ENCODE measurements at places on chromosomes 1 and 21. TPM values are rescaled to one million over a fixed set of nuclear protein-coding genes. Genes with fewer than 3 reads are reported as not detected.

Gene RRP1B
- 12.9 TPM for polyA plus RNA-seq

Gene TMEM81
- polyA plus RNA-seq = 0.75 TPM

Gene UBXN10
- polyA plus RNA-seq = not detected

Gene LRRN2
- not detected for polyA plus RNA-seq

GRCh38 chr1:235832011-235832410, 34.7 kb downstream of the LYST start:
- DNase-seq = no peak
- H3K4me3 ChIP-seq = no peak overlapping the region
- no peaks in the 10 kb centered on the region for H3K27me3 ChIP-seq

GRCh38 chr1:156880473-156880872, 13.0 kb upstream of the PEAR1 start:
- no peaks in the 10 kb centered on the region for H3K36me3 ChIP-seq
- no peaks in the 10 kb centered on the region for H3K4me1 ChIP-seq
- H3K4me3 ChIP-seq = no peak overlapping the region
- no peak overlapping the region for H3K27ac ChIP-seq

DNA sequence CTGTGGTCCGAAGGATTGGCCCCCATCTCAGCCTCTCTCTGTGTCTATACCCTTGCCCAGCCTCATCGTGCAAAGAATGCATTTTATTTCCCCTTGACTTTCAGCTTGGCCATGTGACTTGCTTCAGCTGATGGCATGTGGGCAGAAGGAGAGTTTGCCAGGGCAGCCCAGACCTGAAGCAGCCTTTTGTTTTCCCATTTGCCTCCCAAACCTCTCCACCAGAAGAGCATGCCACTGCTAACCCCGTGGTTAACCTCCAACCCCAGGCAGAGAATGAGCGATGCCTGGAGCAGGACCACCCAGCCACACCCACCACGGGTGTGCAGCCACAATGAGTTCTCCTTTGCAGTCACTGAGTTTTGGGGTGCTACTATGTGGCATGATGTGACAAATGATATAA, 136.4 kb downstream of the SETD4 start:
- H3K27ac ChIP-seq = no peak overlapping the region
- H3K27me3 ChIP-seq = no peaks in the 10 kb centered on the region
- H3K36me3 ChIP-seq = no peaks in the 10 kb centered on the region
- H3K4me3 ChIP-seq = no peak overlapping the region

GRCh38 chr1:192485692-192486436, 89.7 kb upstream of the RGS1 start:
- H3K4me3 ChIP-seq = no peak overlapping the region
- H3K27me3 ChIP-seq = no peaks in the 10 kb centered on the region
- peak overlapping the region; percentile 77 for H3K27ac ChIP-seq
- H3K4me1 ChIP-seq = peaks cover 29% of the 10 kb centered on the region
- no peaks in the 10 kb centered on the region for H3K36me3 ChIP-seq
- peak; percentile 94 for DNase-seq

GRCh38 chr1:3276341-3276800, 178.1 kb upstream of the ARHGEF16 start:
- peaks cover 4% of the 10 kb centered on the region for H3K27me3 ChIP-seq
- no peak for DNase-seq
- no peak overlapping the region for H3K4me3 ChIP-seq
- no peak overlapping the region for H3K27ac ChIP-seq
- no peaks in the 10 kb centered on the region for H3K36me3 ChIP-seq
- H3K4me1 ChIP-seq = no peaks in the 10 kb centered on the region

All from GM23248 (cell line).